ENCODE measurements at places on chromosomes 2 and 18.

DNA sequence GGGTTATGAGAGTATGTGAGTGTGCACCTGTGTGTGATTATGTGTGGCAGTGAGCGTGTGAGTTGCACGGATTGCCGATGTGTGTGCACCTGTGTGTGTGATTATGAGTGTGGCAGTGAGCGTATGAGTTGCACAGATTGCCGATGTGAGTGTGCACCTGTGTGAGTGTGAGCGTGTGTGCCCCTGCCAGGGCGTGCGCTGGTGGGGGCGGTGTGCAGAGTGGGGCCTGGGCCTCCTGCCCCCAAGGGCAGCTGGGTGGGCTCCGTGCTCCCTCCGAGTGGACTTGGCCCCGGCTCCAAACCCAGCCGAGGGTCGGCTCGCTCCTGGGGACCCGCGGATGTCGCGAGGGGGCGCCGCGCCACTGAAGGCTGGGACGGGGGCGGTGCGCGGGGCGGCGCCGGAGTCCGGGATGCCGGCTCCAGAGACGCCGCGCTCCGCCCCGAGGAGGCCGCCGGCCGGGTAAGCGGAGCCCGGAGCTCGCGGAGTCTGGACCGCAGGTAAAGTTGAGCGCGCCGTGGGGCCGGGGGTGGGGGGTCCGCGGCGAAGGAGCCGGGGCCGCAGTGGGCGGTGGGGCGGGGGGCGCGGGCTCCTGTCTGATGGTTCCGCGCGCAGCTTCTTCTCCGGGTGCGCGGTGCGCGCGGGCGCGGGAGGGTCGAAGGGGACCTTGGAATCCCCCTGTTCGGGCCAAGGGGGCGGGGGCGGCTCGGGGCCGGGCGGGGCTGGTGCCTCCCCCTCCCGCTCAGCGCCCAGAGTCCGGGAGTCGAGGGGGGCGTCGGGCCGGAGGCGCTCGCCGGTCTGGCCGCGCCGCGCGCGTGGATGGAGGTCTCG lies at the start of gene KCNG2:
KCNG2 (plus strand) TSS at position 421 of the 828 bp plus-strand sequence. CDS start 65,730 bp downstream, outside the sequence.
- no peak for DNase-seq

GRCh38 chr2:23537991-23538390 lies 153.0 kb downstream of the KLHL29 start:
- DNase-seq: no peak

DNA sequence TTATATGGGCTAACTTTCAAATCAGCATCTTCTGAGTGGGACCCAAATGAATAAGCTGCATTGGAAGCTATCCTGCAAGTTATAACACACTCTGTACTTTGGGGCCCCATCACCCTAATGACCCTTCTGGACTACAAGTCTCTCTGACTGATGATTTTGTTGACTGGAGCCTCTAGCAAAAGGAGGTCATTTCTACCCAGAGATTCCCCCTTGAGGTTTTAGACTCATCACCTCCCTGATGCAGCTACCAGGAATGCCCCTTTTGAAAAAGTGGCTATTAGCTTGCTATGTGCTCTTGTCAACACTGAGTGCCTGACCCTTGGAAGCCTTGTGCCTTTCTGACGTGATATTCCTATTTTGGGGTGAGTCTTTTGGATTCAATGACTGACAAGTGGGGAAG lies 54.5 kb upstream of the NEMP2 start:
- DNase-seq: no peak

DNA sequence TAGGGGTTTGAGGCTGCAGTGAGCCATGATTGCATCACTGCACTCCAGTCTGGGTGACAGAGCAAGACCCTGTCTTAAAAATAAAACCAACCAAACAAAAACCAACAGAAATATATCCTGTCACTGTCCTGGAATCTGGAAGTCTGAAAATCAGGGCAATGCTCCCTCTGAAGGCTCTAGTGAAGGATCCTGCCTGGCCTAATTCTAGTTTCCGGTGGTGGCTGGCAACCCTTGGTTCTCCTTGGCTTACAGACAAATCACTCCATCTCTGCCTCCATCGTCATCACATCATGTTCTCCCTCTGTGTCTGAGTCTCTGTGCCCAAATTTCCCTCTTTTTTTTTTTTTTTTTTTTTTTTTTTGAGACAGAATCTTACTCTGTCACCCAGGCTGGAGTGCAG lies 15.9 kb upstream of the VPS4B start:
- no peak for DNase-seq

GRCh38 chr18:2880473-2880872 lies 33.7 kb downstream of the EMILIN2 start:
- no peak for DNase-seq

DNA sequence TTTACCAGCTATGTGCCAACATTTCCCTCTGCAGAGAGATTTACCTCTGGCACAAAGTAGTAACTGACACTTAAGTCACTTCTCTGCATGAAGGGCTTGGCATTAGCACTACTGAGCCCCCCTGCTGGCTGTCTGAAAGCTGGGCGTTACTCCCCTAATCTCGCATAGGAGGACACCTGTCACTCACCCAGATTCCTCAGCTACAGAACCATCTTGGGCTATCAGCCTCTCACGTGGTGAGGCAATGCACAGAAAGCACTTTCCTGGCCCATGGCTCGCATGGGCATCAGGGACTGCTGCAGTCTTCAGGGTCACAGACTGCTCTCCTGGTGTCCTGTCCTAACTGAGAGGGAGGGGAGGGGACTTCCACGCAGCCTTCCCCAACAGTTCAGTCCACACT lies 12.0 kb downstream of the SERPINE2 start:
- DNase-seq: no peak

- no peak for DNase-seq
Observed at GRCh38 chr2:72208225-72208624, 60.6 kb upstream of the CYP26B1 start.

DNA sequence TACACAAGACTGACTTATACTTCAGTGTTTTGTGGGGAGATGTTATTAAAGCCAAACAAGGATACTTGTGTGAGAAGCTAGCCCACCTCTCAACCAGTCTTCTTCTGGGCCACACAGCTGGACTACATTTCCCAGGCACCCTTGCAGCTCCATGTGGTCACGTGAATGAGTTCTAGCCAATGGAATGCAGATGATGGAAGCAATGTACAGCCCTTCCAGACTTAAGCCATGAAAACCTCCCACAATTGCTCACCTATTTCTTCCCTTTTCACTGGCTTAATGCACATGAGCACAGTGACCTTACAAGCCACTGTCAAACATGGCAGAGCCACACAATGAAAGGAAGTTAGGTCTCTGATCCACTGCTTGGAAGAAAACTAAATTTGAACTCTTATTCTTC lies 20.4 kb upstream of the FEZ2 start:
- DNase-seq: no peak

DNA sequence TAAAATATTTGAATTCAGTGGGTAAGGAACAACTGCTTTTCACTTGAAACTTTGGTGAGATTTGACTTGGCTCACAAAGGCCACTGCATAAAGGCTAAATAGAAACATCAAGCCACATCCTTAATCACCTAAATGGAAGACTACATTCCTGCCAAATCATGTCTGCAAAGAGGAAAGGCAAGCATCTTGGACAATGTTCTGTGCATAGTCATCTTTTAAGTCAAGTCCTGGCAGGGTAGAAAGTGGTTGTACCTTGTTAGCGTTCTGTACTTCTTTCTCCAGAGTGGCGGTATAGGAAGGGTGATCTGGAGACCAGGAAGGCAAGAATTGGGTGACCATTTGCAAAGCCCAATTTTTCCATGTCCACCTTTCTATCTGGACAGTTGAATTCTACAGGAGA lies 121.4 kb upstream of the SLC14A2 start:
- no peak for DNase-seq

- no peak for DNase-seq
Observed at GRCh38 chr2:138060301-138060635, 96.0 kb downstream of the HNMT start.

DNA sequence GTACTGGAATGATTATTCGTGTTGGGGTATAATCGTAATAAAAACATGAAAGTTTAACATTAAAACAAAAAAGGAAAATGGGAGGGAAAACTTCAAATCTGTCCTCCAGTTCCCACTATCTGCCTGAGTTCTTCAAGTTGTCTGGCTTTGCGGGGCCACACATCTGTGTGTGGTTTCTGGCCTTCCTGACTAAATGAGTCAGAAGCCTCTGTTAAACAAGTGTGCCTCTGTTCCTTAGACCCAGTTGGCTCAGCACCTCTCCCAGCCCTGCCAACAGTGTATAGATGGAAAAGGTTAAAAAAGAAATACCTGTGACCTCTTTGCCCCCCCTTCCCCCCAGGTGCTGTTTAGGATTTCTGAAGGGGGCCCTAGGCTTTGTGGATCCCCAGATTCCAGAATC lies 30.2 kb downstream of the XDH start:
- no peak for DNase-seq

DNA sequence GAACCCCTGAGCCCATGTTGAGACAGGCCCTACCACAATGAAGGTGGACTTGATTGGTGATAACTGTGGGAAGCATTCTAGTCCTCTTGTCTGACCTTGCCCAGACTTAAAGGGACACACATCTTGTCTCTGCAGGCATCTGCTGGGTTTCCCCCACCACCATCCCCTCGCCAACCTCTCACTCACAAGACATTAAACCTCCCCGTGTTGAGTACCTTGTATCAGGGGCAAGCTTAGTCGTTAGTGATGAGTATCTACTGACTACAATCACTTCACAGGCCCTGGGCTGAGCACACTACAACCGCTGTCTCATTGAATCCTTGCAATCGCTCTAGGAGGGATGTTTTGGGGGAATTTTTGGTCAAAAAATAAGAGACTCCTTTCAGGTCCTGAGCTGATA lies 86.0 kb downstream of the ICOS start:
- no peak for DNase-seq

DNA sequence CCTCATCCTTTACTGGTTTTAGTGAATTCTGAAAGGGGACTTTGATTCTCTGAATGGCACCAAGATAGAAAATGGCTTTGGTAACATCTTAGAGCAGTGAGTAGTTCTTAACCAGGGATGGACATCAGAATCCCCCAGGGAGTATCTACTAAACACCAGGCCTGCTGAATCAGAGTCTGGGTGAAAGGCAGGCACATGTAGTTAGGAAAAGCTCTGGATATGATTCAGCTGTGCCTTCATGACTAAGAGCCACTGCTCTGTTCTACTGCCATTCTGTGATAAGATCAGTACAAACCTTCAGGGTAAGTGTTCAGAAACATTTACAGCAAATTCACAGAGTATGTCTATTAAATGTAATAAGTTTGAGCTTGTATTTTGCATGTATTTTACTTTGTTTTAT lies 46.2 kb upstream of the B3GNT2 start:
- DNase-seq: no peak

GRCh38 chr2:120142528-120143219 lies 80.5 kb downstream of the TMEM185B start:
- DNase-seq: no peak

GRCh38 chr18:74163019-74163660 lies 14.8 kb downstream of the TIMM21 start:
- DNase-seq: no peak

GRCh38 chr2:103284750-103285149 lies 522.9 kb downstream of the TMEM182 start:
- DNase-seq: no peak

DNA sequence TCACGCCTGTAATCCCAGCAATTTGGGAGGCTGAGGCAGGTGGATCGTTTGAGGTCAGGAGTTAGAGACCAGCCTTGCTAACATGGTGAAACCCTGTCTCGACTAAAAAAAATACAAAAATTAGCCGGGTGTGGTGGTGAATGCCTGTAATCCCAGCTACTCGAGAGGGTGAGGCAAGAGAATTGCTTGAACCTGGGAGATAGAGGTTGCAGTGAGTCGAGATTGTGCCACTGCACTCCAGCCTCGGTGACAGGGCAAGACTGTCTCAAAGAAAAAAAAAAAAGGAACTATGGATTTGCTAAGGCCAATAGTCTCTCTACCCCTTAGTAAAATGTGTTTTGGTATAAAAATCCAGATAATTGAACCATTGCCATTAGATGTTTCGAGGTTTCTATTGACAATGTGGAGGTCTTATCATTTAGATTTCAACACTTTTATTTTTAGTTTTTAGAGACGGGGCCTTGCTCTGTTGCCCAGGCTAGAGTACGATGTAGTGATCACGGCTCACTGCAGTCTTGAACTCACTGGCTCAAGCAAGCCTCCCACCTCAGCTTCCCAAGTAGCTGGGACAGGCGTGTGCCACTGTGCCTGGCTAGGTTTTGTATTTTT lies 1.1 kb upstream of the TXNDC2 start:
- DNase-seq: no peak

DNA sequence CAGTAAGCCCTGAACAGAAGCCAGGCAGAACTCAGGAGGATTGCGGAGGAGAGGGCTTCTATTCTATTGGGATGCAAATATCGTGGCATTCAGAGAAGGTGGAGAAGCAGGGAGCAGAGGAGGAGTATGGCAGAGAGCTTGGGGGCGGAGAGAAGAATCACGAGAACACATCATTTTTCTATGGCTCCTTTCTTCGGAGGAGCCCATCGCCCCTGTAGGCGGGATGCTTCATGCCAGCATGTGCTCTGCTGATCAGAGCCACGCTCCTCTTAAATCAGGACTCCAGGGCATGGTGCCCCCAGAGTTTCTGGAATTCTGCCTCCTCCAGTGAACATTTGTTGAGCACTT lies 71.1 kb downstream of the CIB4 start:
- no peak for DNase-seq

DNA sequence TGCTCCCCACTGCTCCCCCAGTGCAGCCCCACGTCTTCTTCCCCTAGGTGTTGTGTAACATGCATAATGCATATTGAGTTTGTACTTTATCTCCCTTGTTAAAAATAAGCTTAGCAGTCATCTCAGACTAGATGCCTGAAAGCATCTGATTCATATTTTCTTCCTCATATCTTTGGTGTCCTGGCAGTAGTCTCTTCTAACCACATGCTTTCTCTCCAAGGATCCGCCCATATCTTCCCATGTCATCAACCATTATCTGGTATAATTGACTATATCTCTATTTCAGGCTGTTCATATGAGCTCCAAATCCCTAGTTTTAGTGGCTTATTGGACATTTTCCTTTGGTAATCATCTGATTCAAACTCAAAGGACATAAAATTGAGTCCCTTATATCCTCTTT lies 426.3 kb downstream of the LRP1B start:
- no peak for DNase-seq

DNA sequence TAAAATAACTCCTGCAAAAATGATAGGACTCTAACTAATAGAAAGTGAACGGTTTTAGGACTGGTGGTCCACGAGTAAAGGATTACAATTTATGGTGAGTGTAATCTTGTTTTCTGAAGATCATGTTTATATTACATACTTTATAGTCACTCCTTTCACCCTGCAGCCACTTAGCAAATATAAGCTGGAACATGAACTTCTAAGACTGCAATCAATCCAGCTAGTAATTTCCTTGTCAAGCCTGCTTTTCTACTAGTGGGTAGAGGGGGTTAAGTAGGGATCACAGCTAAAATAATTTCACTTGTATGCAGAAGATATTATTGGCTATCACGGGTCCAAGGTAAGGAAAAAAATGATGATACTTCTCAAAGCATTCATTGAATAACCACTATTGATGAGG lies 125.5 kb upstream of the NETO1 start:
- no peak for DNase-seq

DNA sequence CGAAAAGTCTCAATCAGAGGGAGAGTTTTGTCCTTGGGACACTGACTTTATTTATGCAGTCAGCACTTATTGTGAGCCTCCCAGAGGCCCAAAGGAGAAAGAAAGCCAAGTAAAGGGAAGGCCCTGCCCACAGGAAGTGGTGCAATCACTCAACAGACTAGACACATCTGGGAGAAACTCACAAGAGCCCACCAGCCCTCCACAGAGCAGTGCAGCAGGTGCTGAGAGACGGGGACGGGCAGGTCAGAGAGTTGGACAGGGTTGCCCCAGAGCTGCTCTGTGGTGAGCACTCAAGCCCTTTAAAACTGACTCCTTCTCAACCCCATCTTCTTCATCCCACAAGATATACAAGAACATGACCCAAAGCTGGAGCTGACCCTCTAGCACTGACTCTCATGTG lies 96.0 kb downstream of the TFCP2L1 start:
- no peak for DNase-seq

All from cortex of kidney (tissue), 1 donor.